ENCODE measurements at places on chromosomes 6 and 20.

DNA sequence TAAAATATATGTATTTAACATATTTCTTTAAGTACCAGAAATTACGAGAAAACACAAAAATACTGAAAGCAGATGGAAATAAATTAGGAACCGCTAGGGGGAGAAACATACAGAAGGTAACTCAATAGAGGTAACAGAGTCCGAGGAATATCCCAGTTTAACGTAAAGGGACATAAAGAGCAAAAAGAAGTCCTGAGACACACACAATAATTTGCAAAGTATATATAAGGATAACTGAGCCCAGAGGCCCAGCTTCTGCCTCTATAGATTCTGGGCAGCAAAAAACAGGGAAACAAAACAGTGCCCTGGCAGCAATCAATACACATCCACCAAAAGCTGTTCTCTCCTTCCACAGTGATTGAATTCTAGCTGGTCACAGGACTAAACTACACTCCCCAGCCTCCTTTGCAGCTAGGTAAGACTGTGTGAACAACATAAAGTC is 15.1 kb downstream of the TBC1D32 start:
- DNase-seq = peak; percentile 50

DNA sequence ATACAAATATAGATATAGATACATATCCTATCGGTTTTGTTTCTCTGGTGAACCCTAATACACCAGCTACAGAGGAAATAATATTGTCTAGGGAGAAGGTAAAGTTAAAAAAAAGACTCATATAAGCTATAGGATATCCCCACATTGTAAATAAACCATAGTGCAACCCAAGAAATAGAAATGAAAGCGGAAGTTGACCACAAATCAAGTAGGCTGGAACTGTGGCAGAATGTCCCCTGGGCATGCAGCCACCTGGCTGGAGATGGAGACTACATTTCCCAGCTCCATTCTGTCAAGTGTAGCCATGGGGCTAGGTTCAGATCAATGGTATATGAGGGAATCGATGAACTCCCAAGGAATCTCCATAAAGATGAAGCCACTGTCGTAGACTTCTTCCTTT is 70.1 kb upstream of the RPS6KA2 start:
- peak; percentile 70 for DNase-seq

GRCh38 chr6:109105681-109106080 is 10.4 kb downstream of the CEP57L1 start:
- DNase-seq = no peak

GRCh38 chr6:115668781-115669180 is 391.9 kb downstream of the FRK start:
- no peak for DNase-seq

GRCh38 chr20:47674686-47675085 is 110.6 kb downstream of the SULF2 start:
- no peak for DNase-seq

GRCh38 chr6:13718123-13718458 is 6.5 kb upstream of the RANBP9 start:
- DNase-seq = no peak

GRCh38 chr20:4769328-4769727 is 47.6 kb downstream of the PRND start:
- no peak for DNase-seq

DNA sequence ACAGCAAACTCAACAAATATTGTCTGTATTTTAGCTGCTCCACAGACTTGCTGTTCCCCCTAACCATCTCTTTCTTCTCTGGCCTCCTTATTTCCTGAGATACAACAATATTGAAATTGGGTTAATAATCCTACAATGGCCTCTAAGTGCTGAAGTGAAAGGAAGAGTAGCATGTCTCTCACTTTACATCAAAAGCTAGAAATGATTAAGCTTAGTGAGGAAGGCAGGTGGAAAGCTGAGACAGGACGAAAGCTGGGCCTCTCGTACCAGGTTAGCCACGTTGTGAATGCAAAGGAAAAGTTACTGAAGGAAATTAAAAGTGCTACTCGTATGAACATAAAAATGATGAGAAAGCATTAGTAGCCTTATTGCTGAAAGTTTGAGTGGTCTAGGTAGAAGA is 63.8 kb downstream of the ELOVL5 start:
- no peak for DNase-seq

- no peak for DNase-seq
These were observed 35.9 kb downstream of the MOXD1 start for GRCh38 chr6:132365281-132365907.

- peak; percentile 63 for DNase-seq
These were observed 24.4 kb upstream of the SLCO4A1 start for GRCh38 chr20:62617711-62618483.

DNA sequence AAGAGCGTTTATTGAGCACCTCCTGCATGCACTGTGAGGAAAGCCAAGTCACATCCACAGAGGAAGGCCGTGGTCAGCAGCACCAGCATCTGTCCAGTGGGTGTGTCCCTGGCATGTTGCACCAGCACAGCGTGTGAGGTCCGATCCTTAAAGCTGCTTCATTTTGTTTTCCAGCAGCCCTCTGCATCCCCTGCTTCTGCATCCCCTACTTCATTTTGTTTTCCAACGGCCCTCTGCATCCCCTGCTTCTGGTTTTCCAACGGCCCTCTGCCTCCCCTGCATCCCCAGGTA is 147.8 kb downstream of the SYCP2 start:
- DNase-seq = no peak

DNA sequence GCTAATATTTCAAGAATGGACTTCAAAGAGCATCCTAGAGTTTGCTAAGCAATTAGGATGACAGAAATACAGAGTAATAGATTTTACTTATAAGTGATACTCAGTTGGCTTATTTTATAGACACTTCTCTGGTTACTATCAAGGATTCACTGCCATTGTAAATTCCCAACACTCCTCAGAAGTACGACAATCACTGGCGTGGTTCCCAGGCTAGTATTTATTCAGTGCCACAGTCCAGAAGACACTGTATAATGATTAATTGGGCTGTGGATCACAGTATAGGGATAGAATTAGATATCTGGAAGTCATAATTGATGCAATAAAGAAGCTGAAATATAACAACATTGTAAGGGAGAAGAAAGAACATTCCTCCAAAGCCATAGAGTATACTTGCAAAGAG is 15.7 kb downstream of the MANEA start:
- no peak for DNase-seq

DNA sequence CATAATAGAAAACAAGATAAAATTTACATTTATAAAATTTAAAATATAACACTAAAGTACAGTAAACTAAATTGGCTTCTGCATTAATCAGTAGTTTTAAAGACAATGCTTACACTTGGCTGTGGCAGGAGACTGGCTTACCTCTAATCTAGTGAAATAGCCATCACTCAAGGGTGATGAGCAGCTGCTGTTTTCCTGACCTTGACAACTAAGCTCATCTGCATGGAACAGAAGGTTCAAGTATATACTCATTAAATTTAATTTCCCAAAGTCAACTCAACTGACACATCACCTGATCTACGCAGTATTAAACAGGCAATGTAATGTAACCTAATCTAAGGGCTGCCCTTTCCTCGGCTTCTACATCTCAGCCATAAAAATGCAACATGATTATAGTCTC is 14.5 kb downstream of the TMX4 start:
- DNase-seq = no peak

DNA sequence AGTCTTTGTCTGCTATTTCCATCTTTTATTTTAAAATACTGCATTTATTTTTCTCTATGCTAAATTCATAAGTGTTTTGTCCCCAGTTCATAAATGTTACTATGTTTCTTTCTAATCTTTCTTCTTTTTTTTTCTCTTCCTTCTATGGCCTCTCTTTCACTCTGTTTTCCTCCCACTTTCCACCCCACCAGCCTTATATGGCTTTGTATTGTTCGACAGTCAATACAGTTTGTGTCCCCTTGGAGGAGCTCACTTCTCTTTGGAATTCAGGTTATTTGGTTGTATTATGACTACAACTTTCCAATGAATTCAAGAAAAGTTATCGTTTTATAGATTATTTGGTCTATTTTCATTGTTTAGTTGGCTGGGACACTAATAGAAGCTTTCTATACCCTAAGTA is 393.5 kb downstream of the NKAIN2 start:
- no peak for DNase-seq

GRCh38 chr6:71254323-71254722 is 34.3 kb upstream of the OGFRL1 start:
- no peak for DNase-seq

GRCh38 chr20:44549123-44549522 is 27.3 kb upstream of the SERINC3 start:
- DNase-seq = no peak

DNA sequence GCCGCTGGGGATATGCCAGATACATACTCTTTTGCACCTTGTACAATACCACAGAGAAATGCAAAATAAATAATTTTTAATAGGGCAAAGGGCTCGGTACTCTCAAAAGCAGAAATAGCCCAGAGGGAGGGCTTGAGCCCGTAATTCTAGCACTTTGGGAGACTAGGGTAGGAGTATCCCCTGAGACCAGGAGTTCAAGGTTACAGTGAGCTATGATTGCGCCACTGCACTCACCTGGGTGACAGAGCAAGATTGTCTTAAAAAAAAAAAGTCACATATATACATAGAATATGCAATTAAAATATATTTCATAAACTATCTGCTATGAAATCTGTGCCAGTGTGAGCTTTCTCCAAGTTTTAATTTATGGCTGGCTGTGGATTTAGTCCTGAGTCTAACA is 818 bp upstream of the TRMT11 start:
- no peak for DNase-seq

GRCh38 chr6:78910591-78911171 is 43.3 kb downstream of the IRAK1BP1 start:
- no peak for DNase-seq

- DNase-seq = no peak
These were observed 302.3 kb downstream of the KIF16B start for GRCh38 chr20:16270989-16271388.

DNA sequence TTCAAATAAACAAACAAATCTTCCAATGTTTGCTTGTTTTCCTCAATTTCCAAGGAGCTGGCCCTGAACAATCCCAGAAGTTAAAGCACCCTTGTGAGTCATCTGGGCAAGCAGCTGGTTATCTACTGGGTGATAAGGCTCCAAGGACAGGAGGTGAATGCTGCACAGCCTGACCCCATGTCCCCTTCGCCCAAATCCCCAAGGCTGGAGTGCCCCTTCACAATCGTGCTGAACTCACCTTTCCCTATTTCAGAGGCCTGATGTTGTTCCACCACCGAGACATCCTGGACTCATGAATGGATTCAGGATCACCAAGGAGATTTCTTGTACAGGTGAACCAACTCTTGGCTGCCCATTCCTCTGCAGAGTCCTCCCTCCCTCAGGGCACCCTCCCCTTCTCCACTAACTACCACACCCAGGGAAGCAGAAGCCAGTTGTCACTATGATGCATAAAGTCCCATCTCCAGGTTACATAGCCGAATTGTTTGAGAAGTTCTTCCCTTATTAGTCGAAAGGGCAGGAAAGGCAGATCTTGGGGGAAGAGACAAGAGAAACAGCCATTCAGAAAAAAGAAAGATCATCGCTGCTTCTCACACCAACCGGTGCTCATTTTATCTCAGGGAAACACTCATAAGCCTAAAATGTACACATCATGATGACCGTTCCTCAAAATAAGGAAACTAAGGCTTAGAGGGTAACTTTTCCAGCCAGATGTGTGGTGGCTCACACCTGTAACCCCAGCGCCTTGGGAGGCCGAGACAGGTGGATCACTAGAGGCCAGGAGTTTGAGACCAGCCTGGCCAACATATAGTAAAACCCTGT is 138.8 kb upstream of the RREB1 start:
- DNase-seq = no peak

DNA sequence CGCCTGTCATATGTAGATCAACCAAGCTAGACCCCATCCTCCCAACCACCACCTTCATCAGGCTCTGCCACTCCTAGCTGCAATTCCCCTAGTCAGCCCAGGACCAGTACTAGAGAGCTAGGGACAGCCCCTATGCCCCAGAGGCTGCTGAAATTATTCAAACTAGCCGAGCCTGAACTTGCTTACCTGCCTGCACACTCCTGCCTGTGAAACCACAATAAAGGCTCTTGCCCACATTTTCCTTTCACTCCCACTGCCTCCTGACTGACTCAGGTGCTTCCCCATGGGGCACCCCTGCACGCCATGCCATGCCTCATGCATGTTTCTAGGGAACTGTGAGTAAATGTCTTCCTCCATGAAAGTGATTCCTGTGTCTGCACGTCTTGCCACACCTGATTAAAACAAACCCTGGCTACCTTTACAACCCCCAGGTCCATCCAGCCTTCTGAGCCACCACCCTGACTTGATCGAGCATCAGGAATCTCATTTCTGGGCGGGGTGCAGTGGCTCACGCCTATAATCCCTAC is 66.5 kb upstream of the IER3 start:
- no peak for DNase-seq

GRCh38 chr6:105503641-105504040 is 100.8 kb upstream of the PREP start:
- no peak for DNase-seq

DNA sequence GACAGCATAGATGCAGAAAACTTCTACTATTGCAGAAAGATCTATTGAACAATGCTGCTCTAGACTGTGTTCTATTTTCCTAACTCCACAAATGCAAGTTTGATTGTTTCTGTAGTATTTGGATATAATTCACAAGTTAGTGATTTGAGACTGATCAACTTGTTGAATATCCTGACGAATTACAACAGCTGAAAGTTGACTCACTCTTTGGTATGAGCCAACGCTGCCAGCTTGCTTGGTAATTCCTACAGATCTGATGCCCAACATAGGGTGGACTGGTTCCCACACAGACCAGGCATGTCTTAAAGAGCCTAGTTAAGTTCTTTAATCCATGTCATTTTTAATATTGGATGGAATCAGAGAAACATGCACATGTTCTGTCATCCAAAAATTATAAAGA is 231.0 kb upstream of the RAB32 start:
- DNase-seq = no peak

GRCh38 chr6:11835065-11835464 is 56.5 kb upstream of the ADTRP start:
- no peak for DNase-seq

GRCh38 chr20:9392892-9393857 is 121.2 kb upstream of the LAMP5 start:
- peak; percentile 38 for DNase-seq

DNA sequence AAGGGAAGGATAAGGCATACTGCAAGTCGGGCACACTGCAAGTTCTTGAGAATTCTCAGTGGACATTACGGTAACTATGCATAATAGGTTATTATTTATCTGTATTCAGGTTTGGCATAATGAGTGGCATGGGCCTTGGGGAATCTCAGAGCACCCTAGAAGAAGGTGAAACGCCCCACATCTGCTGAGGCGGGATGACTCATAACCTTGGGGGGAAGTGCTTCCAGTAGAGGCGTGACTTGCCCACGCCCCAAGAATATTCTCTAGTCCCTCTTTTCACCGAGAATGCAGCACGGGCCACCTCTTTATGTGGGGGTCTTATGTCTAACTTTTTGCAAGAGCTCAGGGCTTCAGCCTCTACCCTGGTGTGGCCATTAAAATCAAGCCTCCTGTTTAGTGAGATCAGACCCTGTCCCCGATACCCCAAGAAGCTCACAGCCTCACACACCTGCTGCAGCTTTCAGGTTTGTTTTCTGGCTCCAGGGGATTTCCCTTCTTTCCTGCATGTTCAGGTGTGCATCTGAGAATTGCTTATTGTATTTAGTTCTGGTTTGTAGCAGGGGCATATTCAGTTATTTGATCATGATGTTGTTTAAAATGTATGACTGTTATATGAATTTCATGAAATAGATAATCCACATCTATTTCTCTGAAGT is 19.1 kb downstream of the ZFP64 start:
- DNase-seq = no peak

- DNase-seq = no peak
These were observed 364.3 kb upstream of the HSF2 start for GRCh38 chr6:122035173-122035572.
